ENCODE measurements at places on chromosomes 6 and 20.

DNA sequence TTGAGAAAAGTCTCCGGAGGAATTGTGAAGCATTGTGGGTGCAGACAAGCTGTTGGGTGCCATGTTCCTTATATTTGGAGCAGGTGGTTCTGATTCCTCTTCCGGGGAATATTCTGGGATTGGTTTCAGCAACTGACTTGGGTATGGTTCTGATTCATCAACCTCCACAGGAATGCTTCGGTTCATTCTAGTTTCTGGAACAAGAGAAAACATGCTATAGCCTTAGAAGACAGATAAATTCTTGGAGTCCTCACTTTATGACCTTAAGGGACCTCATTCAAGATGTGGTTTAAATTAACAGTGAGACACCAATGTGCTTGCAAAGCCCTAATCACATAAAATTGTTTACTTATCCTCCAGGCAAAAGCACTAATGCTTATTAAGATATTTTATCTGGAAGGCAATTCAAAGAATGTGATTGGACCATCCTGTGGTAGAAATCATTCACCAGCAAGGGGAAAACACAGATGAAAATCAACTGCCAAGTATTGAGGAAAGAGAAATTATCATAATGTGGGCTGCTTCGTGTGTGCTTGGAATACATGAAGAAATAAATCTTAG is 13.7 kb downstream of the TRAF3IP2 start:
- no peak for DNase-seq

GRCh38 chr20:15740046-15740775 is 833.0 kb downstream of the KIF16B start:
- no peak for DNase-seq

GRCh38 chr20:24723186-24723585 is 225.9 kb upstream of the CST7 start:
- no peak for DNase-seq

GRCh38 chr6:147201885-147202515 is 2.2 kb upstream of the STXBP5 start:
- no peak for DNase-seq

GRCh38 chr6:95274686-95275235 is 302.6 kb upstream of the MANEA start:
- no peak for DNase-seq

DNA sequence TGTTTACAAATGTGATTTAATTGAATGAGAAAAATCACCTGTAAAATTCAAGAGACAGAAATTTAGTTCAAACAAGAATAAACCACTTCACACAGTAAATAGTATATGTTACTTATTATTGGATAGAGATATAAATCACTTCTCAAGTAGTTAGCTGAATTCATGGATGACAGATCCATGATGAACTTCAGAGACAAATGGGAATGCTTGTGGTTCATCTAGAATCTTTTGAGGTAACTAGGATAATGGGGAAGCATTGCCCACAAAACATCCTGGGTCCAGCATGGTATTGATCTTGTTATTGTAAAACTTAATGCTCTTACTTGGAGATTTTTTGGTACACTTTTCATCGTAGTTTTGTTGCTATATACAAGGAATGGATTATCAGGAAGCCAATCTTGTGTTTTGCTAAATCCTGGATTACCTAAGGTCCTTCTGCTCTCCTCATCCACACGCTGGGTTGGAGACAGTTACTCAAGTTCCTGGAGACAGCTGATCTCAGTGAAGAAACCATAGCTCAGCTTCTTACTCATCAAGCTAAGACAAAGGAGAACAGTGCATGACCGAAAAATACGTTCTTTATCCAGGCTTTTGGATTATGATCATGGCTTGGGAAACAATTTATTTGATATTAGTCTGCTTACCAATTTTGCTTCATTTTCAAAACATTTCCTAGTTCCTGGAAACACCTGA is 142.5 kb upstream of the PREP start:
- no peak for DNase-seq

GRCh38 chr20:15582146-15582760 is 991.0 kb downstream of the KIF16B start:
- DNase-seq = no peak

DNA sequence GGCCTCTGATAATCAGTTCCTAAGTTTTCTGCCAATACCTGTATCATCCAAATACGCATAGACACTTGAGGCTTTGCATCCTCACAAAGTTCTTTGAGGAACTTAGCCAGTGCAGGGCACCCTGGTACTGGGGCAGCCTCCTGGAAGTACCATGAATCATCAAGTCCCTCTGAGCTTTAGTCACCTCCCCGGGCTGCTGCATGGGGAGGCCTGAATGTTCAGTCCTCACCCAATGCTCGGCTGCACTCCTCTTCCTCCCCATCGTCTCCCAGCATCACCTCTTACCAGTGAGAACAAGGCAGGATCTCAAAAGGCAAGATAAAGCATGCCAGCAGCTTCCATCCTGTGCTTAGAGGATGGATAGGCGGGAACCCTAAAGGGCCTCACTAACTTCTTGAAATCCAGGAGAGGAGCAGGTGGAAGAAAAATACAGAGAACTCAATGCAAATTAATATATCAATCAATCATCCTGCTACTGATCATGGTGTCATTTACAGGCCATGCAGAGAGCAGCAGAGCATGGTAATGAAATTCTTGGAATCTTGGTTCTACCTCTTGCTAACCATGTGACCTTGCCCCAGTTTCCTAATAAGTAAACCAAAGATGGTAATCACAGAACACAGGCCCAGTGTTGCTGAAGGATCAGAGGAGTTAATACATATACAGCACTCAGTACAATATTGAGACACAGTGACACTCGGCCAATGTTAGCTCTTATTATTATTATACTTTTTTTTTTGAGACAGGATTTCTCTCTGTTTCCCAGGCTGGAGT is 4.7 kb upstream of the CCN6 start:
- no peak for DNase-seq

GRCh38 chr20:44442298-44443070 is 33.2 kb upstream of the TTPAL start:
- no peak for DNase-seq

GRCh38 chr6:96826865-96827264 is 10.4 kb downstream of the GPR63 start:
- no peak for DNase-seq

- no peak for DNase-seq
These were observed 87.3 kb downstream of the SCML4 start for GRCh38 chr6:107736713-107737396.

GRCh38 chr6:4776493-4777393 is 539 bp downstream of the CDYL start:
- DNase-seq = no peak

DNA sequence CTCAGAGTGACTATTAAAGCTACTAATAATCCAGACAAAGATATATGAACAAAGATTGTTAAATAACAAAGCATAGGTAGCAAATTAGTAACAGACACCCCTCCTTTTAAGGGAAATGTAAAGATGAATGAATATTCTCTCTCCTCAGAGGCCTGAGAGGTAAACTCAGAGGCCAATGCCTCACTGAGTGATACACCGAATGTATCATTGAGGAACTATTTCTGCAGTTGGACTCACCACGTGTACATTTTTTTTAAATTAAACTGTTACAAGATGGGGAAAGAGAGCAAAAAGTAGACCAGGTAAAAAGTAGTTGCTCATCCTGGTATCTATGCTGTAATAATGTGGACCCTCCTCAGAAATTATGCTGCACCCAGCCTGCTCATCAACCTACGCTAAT is 72.3 kb upstream of the IPCEF1 start:
- DNase-seq = no peak
